ENCODE measurements at places on chromosomes 13 and 19.

DNA sequence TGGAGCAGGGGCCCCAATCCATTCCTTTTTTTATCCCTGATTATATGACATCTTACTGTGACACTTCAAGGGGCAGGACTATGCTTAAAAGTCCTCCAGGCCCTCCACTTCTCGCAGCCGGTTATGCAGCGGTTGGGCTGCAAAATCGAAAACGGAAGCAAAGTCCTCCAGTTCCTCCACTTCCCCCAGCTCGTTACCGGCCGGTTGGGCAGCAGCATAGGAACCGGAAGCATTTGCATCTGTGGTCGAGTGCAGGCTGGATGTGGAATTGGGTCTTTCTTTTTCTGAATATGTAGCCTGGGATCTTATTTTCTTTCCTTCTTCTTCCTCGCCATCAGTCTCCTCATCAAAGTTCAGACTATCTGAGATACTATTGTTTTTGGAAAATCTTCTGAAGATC, 46.1 kb downstream of the OXGR1 start:
- no peak for DNase-seq

- no peak for DNase-seq
Observed at GRCh38 chr13:113166681-113167080, 8.2 kb downstream of the PROZ start.

GRCh38 chr19:42423462-42424344, 3.5 kb downstream of the LIPE start:
- peak; percentile 49 for DNase-seq

DNA sequence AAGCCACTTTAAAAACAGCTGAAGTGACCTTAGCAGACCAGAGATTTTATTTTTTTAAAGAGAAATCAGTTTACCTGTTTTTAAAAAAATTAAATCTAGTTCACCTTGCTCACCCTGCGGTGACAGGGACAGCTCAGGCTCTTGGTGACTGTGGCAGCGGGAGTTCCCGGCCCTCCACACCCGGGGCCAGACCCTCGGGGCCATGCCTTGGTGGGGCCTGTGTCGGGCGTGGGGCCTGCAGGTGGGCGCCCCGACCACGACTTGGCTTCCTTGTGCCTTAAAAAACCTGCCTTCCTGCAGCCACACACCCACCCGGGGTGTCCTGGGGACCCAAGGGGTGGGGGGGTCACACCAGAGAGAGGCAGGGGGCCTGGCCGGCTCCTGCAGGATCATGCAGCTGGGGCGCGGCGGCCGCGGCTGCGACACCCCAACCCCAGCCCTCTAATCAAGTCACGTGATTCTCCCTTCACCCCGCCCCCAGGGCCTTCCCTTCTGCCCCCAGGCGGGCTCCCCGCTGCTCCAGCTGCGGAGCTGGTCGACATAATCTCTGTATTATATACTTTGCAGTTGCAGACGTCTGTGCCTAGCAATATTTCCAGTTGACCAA, 10.8 kb downstream of the PLPPR3 start:
- no peak for DNase-seq

- no peak for DNase-seq
Observed at GRCh38 chr13:52348071-52348470, 57.9 kb downstream of the THSD1 start.

DNA sequence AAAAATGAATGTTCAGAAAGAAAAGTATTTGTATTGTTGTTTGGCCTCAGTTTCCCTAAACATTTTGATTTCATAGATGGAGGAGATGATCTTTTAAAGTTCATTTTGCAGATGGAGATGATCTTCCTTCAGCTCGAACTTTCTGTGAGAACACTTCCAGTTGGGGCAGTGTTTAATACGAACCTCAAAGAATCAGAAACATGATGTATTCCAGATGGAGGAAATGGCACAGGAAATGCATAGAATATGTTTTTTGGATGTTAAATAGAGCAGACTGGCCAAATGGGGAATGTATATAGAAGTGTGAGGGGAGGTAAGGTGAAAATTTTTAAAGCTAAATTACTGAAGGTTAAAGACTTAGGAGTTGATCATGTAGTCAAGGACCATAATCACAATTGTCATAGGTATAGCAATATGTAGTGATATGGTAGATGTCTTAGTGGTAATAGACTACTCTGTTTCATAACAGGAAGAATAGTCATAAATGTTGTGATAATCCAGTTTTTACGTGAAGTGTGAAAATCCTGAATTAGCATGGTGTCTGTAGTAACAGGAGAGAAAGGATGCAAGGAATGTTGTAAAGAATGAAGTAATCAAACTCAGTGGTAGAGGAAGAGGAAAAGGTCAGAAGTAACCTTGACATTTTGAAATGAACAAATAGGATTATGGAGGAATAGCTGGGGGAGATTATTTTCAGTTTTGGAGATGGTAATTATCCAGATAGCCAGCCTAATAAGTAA, 5.1 kb downstream of the RAP2A start:
- no peak for DNase-seq

DNA sequence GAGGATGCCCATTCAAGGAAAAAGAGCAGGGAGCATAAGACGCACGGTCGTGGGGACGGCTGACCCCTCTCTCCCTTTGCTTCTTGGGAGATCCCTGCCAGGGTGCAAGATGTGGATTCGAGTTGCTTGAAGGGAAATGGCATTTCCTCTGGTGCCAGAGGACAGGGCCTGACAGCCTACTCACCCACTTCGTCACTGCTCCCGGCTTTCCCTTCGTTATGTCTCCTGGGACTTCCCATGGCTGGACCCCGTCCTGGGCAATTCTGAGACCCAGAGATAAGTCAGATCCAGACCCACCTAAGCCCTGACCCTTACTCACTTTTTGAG, 1.2 kb downstream of the TBC1D17 start:
- DNase-seq = no peak

GRCh38 chr13:107734891-107735625, 480.3 kb downstream of the LIG4 start:
- DNase-seq = no peak

GRCh38 chr13:35092251-35092650, 150.2 kb downstream of the NBEA start:
- DNase-seq = no peak

DNA sequence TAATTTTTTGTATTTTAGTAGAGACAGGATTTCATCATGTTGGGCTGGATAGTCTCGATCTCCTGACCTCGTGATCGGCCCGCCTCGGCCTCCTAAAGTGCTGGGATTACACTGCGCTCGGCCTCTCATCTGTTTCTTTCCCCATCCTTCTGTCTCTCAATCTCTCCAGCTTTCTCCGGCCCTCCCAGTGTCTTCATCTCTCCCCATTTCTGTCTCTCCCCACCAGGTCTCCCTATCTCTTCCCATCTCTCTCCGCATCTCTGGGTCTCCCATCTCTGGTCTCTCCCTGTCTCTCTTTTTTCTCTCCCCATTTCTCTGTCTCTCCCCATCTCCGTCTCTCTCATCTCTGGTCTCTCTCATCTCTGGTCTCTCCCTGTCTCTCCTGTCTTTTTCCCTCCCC, 12.2 kb upstream of the NFIX start:
- DNase-seq = no peak
